Aorta (tissue), 5 donors: ENCODE measurements at places on chromosomes 12 and 14. TPM values are rescaled to one million over a fixed set of nuclear protein-coding genes. Genes with fewer than 3 reads are reported as not detected.

DNA sequence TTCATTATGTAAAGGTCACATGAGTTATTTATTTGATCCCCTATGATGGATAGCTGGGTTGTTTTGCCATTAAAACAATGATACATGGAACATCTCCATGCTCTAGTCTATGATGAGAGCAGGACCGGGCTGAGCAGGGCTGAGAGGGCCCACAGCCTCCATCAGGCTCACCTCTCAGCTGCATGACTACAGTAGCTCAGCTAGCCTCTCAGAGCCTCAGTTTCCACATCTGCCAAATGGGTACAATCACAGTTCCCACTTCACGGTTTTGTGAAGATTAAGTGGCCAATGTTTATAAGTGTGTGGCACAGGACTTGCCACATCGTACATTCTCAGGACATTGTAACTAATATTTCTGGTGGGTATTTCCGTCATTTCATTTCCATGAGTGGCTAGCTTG lies 19.9 kb upstream of the MYL2 start:
- DNase-seq, result no peak

DNA sequence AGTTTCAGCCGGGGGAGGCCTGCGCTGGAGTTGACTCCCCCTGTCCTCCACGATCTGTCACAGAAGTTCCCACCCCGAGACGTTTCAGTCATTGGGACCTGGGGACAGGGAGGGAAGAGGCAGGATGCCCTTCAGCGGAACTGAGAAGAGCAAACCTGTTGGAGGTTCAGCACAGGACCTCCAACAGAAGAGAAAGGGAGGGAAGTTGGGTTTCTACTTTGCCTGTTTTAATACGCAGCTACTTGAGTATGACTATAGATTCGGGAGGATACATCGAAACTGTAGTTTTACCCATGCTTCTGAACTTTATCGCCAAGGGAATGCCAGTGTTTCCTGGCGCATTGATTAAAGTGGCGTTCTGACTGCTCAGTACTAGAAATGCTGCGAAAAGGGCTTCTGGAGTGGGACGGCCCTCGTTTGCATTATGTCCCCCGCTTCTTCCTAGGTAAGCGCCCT lies 2.3 kb upstream of the DUSP6 start:
- no peak for DNase-seq

- no peak for DNase-seq
Measured at GRCh38 chr14:102944448-102945330, 22.2 kb downstream of the AMN start.

DNA sequence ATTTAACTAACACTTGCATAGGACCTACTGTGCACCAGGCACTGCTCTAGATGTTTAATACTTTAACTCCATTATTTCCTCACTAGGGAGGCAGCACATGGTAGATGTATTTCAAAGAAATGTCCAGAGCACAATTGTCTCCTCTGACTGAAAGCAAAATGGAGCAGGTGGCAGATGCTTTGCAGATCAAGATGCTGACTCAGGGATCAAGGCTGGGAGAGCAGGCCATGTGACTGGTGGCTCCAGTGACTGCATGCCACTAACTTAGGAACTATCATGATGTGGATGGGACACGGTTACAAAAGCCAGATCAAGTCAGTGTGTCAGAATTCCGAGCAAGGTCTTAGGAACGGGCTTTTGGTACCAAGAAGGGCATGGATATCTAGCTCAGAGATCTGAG lies 28.2 kb downstream of the SERPINA11 start:
- no peak for DNase-seq

DNA sequence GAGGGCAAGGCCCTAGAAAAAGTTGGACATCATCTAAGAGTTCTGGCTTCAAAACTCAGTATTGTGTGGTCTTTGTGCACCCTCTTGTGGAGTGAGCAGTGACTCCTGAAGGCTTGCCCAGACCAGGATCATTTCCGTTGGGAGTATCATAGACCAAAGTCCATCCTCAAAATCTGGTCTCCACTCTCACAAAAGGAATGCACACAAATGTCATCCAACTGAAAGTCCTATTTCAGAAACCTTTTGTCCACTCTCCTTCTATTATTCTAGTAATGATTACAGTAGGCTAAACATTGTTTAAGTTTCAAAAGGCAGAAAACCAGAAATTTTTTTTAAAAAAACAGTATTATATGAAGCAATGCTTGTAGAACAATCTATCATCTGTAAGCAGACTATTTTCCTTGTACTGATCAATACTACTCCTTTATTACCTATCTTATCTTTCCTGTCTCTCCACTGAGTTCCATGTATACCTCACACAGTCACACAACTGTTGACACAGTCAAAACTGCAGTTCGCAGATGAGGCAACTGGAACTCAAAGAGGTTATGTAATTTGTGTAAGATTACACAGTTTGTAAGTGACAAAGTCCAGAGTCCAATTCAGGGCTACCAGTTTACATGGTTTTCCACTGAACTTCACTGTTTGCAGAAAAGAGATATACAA lies 41.4 kb downstream of the COX16 start:
- DNase-seq, result no peak

TNFAIP2 gene
- 219 TPM for total RNA-seq

RHOF gene
- total RNA-seq, result 18.0 TPM
